ENCODE measurements at places on chromosomes 2 and 18.
A peak's percentile ranks its signal among the peaks of the same experiment; 100 is the strongest.

DNA sequence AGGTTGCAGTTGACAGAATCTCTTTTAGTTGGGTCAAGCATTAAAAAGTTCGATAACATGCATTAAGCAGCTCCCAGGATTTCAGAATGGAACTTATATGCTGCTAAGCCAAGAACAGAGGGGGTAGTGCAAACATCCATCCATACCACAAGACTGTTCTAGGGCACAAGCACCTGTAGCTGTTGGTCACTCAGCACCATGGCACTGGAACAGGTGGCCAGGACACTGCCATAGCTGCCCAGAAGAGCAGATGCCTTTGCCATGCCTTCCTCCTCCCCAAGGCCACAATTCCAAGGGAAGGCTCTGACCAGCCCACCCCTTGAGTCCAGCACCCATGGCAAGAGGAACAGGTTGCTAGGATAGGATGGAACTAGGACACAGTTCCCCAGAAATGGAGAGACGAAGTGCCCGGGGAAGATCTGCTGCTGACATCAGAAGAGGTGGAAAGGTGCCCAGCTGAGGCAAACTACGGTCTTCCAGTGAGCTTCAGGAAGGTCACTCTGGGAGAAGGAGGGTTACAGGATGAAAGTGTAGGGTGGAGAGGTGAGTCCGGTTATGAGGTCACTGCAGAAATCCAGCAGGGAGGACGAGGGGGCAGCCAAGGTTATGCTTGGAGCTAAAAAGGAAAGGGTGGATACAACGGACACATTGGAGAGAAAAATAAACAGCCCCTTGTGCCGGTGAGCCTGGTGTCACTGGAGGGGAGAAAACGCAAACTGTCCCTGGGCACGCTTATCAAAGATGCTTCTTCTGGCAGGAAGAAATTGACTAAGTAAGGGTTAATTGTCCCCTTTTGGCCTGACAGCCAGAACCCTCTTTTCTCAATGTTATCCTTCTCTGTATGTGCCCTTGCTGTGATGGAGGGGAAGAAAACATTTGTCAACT lies 41.9 kb downstream of the C1QL2 start:
- DNase-seq: no peak

DNA sequence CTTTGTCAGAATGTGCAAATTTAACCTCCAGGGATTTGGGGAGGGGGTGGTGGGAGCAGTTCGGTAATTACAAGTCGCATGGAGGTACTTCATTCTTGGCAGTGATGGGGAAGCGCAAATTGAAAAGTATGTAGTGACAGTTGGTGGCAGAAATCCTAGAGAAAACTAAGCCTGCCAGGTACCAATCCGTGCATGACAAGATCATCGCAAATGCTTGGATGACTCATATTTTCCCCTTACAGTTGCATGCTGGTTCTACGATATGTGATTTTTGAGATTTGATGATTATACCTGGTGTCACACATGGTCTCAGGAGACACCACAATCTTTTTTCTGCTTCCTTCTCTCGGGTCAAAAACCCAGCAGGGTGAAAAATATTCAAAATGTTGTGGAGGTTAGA lies 479.7 kb upstream of the ID2 start:
- no peak for DNase-seq

GRCh38 chr2:219252900-219253752 lies at the start of gene TUBA4B:
Gene TUBA4B (plus strand): TSS chr2:219253243. CDS start chr2:219253408, 165 bp downstream.
- DNase-seq: peak; percentile 78

GRCh38 chr2:8064603-8065002 lies 617.3 kb upstream of the ID2 start:
- no peak for DNase-seq

DNA sequence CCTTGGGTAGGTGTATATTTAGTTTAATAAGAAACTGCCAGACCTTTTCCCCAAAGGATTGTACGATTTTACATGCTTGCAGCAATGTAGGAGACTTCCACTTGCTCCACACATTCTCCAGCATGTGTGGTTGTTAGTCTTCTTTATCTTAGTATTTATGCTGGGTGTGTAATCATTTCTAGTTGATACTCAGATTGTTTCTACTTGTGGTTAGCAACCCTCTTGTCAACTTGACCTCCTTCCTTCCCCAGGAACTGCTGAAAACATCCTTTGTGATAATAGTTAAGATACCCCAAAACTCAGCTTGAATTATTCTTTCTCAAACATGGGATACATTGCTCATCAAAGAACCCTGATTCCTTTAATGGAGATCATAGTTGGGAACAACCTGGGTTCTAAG lies 37.2 kb upstream of the CYBRD1 start:
- no peak for DNase-seq

- no peak for DNase-seq
Observed at GRCh38 chr2:239256350-239256743, 144.5 kb downstream of the HDAC4 start.

DNA sequence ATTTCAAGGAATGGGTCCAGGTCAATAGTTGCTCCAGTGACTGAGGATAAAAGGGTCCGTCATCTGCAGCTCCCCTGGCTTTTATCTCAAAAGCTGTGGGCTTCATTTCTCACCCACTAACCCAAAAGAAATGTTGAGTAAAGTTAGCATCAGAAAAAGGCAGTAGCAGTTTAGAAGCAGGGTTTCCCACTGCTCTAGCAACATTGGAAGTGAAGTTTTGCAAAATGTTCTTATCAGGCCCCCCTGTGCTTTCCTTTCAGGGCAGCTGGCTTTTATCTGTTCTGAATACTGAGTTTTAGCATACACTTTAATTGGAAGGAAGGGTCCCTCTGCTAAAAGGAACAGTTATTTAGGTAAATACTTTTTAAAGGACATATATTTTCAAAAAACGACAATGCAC lies 296.2 kb upstream of the RAB12 start:
- DNase-seq: no peak

- no peak for DNase-seq
Observed at GRCh38 chr2:205898744-205899143, 187.2 kb downstream of the INO80D start.

DNA sequence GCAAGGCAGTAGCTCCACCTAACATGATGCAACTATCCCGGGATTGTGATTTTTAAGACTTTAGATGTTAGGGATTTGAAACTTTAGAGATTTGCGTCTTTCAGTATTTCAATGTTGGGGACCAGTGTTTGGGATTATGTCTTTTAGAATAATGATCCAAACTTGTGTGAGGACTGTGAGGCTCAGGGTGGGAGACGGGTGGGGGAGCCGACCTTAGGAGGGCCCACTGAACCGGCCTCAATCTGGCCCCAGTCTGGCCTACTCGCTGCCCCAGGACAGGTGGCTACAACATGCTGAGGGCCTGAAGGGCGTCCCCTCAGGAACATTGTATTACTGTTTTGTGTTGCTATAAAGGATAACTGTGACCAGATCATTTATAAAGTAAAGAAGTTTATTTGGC lies 10.7 kb downstream of the AMER3 start:
- DNase-seq: no peak

DNA sequence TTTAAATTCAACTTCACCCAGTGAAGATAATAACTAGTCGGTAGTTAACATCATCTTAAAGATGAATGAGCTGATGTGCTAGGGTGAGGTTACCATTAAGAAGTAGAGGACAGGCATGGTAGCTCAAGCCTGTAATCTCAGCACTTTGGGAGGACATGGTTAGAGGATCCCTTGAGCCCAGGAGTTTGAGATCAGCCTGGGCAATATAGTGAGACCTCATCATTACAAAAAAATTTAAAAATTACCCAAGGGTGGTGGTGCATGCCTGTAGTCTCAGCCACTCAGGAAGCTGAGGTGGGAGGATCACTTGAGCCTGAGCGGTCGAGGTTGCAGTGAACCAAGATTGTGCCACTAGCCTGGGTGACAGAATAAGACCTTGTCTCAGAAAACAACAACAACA lies 4.7 kb downstream of the GALNT5 start:
- DNase-seq: no peak

DNA sequence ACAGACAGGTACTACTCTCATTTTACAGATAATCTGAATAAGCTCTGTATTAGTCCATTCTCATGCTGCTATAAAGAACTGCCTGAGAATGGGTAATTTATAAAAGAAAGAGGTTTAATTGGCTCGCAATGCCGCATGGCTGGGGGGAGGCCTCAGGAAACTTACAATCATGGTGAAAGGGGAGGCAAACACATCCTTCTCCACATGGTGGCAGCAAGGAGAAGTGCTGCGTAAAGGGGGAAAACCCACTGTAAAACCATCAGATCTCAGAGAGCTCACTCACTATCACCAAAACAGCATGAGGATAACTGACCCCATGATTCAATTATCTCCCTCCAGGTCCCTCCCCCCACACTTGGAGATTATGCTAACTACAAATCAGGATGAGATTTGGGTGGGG lies 254.4 kb downstream of the KCNE4 start:
- DNase-seq: no peak

- DNase-seq: no peak
Observed at GRCh38 chr2:74893332-74893731, 59.4 kb downstream of the HK2 start.

GRCh38 chr2:9236045-9236344 lies 29.4 kb downstream of the ASAP2 start:
- DNase-seq: no peak

DNA sequence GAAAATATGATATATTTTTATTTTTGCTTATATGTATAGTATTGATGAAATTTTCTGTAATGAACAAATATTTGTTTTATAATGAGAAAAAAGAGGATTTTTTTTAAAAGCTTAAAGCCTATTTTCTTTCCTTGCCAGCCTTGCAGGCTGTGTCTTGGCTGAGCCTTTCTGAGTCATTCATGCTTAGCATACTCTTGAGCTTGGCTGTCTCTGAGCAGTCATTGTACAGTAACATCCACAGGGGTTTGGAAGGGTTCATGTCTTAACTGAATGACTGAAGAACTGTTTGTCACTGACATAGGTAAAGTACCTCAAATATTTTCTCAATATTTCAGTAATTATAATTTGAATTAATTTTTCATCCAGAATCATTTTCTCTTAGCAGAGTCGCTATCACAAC lies 49.3 kb downstream of the GPR39 start:
- no peak for DNase-seq

DNA sequence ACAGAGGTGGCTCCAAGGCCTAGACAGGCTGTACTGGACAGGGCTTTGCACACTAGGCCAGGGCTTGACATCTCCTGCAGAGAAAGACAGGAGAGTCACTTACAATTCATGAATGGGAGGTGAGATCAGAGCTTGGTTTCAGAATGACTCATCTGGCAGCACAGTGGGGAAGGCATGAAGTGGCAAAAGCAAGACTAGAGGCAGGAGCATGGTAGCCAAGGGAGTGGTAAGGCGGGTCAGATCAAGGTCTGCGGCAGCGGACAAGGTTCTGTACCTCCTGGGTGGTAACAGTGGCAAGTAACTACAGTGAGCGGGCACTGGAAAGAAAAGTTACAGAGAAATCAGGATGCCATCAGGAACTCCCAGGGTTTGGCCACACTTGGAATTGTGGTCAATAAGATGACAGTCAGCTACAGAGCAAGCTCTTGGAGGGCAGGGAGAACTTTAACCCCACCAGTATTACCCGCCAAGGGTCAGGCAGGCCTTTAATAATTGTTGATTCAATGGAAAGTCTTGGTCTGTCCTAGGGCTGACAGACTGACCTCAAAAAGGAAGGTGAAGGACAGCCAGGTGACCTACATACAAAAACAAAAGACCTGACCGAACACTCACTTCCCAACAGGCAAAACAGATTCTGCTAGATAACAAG lies 5.7 kb downstream of the MCFD2 start:
- DNase-seq: peak; percentile 61

DNA sequence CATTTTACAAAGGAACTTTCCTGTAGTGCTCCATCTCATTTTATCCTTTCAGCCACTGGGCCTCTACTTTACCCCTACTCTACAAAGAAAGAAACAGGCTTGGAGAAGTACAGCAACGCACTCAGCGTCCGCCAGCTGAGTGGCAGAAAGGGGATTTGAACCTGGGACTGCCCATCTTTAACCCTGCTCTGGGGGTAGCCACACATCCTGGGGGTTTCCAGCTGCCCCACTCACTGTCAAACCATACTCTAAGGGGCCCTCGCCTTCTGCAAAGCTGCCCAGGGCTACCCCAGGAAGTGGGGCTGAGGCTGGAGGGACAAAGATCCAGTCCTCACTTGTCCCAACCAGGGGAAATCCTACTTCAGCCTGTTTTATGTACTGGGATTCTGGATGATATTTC lies 17.9 kb downstream of the HS1BP3 start:
- DNase-seq: no peak

GRCh38 chr2:7094231-7094741 lies 177.1 kb downstream of the RNF144A start:
- no peak for DNase-seq

- no peak for DNase-seq
Observed at GRCh38 chr2:28717339-28717758, 34.3 kb upstream of the PPP1CB start.

DNA sequence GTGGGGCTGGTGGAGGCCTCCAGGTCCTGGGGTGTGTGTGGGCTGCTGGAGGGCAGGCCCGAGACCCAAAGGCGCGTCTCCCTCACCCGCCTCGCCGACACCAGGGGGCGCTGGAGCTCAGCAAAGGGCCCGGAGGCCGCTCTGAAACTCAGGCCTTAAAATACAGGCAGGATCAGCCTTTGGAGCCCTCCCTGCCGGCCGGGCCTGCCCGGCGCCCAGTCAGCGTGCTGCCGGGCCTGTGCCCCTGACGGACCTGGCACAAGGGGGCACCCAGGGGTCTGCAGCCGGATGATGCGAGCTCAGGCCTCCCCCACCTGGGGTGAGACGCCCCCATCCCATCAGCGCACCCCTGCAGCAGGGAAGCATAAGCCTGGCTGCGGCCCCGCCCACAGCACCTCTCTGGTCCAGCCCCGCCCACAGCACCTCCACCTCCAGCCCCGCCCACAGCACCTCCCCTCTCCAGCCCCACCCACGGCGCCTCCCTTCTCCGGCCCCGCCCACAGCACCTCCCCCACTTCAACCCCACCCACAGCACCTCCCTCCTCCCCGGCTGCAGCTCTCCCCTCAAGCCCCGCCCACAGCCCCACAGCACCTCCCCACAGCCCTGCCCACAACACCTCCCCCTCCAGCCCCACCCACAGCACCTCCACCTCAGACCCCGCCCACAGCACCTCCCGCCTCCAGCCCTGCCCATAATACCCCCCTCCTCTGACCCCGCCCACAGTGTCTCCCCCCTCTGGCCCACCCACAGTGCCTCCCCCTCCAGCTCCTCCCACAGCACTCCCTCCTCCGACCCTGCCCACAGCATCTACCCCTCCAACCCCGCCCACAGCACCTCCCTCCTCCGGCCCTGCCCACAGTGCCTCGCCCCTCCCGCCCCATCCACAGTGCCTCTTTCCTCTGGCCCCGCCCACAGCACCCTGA lies 92.8 kb upstream of the OTOS start:
- DNase-seq: peak; percentile 74

- no peak for DNase-seq
Observed at GRCh38 chr2:221562226-221562625, 9.9 kb downstream of the EPHA4 start.

- peak; percentile 22 for DNase-seq
Observed at GRCh38 chr2:179031731-179032408, 18.1 kb downstream of the CCDC141 start.

- peak; percentile 70 for DNase-seq
Observed at GRCh38 chr2:88626171-88627054, 851 bp downstream of the EIF2AK3 start.

GRCh38 chr2:71276311-71277146 lies 49.6 kb upstream of the PAIP2B start:
- peak; percentile 87 for DNase-seq
